Fibroblast of skin of left biceps (primary cell): ENCODE measurements at places on chromosomes 16 and 17.

DNA sequence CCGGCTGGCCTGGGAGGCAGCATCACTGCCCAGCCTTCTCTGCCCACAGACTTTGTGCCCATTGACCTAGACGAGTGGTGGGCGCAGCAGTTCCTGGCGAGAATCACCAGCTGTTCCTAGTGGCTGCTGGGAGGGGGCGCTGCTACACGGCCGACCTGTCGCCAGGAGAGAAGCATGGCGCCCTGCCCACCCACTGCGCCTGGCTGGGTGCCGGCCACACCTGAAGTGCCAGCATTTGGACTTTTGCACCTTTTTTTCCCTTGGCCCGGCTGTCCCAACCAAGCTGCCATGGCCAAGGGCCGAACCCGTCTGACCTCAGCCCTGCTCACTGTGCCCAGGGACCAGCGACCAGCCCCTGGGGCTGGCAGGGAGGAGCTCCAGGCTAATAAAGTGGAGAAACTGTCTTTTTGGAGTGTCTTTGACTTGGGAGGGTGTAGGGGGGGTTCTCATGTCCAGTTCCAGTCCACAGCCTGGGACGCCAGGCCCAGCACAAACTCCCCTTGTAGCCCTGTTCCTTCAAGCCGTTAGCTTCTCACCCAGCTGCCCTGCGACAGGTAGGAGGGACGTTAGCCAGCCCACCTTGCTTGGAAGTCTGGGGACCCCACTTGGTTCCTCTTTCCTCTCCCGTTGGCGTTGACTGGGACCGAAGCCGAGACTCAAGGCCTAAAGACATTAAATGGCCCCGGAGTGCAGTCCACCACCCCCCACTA is 939 bp upstream of the WDR90 start:
- DNase-seq = no peak

DNA sequence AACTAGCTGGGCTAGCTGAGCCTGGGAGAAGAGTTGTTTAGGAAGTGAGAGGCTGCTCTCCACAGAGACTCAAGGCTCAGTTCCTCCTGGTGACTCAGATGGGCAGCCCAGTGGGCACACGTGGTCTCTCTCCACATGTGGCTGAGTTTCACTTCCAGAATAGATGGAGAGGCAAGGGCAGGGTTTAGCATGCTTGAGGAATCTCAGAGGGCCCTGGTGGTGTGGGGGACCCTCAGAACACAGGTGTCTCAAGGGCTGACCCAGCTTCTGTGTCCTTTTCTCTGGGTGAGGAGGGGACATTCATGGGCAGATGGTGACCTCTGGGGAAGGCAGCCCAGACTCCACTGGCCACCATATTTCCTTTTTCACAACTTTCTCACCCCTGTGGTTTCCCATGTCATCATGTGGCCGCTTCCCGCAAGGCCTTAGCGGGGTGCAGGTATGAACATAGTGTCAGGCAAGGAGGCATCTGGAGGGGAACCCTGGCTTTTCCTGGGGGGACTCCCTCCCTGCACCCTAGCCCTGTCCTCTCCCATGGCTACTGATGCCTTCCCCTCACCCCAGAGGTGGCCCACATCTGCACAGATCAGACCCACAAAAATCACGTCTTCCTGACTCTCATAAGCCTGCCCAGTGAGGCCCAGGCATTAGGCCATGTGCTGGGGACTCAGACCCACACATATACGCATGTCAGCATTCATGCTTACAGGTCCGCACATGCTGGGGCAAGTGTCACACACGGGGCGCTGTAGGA is 3.3 kb downstream of the GRN start:
- DNase-seq = no peak

DNA sequence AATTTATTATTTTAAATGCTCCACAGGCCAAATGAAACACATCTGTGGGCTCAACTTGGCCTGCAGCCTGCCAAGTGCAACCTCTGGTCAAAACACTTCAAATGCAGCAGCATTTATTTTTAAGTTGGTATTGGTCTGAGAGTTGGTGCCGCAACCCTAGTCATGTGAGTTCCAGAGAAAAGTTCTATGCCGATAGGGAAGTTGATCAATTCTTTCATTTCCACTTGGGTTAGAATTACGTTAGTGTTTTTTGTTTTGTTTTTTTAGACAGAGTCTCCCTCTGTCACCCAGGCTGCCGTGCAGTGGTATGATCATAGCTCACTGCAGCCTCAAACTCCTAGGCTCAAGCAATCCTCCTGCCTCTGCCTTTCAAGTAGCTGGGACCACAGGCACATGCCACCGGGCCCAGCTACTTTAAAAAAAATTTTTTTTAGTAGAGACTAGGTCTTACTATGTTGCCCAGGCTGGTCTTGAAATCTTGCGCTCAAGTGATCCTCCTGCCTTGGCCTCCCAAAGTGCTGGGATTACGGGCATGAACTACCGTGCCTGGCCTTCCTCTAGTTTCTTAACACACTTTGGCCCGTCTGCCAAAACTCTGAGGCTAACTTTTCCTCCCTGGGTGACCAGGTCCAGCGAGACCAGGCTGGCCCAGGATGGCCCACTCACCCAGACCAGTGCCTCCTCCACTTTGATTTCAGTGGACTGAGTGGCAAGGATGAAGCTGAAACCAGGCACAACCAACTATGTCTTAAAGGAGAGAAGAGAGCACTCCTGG is 221.1 kb downstream of the MRTFB start:
- DNase-seq = no peak

GRCh38 chr17:1648173-1648962 is 1.3 kb downstream of the RILP start:
- DNase-seq = no peak

- DNase-seq = no peak
These were observed 41.1 kb downstream of the MYO18A start for GRCh38 chr17:29138971-29139691.

GRCh38 chr17:17119106-17119505 is 76.8 kb downstream of the MPRIP start:
- DNase-seq = no peak

- no peak for DNase-seq
These were observed 610.1 kb downstream of the TOX3 start for GRCh38 chr16:51936846-51937245.

DNA sequence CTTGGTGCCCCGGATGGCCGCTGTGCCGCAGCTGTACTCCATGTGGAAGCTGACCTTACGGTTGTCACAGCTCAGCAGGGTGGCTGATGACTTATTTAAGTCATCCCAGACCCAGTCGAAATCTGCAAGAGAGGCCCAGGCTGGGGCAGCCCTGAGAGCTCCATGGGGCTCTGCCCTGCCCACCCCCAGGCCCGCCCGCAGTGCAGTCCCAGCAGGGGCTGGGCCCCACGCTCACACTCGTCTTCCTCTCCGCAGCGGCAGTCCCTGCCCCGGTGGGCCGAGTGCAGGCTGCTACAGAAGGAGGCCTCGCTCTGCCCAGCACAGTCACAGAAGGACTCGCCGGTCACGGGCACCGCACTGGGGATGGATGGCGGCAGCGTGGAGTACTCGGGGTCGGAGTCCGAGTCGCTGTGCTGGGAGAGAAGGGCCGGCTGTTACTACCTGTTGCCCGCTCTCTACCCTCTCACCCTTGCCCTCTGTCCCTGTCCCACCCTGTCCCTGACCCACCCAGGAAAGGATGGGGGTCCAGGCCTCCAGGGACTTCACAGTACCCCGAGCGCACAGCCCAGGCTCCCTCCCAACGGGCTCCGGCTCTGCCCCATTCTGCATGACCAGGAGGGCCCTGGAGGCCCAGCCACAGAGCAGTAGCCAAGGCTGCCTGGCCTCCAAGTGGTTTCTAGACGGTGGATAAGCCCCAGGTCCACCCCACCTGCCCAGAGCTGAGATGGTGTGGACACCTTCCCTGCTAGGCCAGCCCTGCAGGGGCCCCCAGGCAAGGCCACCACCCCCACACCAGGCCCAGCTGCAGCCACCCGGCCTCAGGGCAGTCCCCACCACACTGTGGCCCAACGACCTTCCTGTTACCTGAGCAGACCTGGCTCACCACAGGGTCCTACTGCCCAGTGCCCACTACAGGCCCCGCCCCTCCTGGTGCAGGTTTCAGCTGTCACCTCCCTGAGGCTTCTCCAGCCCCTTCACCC is 3.9 kb downstream of the SPSB3 start:
- no peak for DNase-seq

DNA sequence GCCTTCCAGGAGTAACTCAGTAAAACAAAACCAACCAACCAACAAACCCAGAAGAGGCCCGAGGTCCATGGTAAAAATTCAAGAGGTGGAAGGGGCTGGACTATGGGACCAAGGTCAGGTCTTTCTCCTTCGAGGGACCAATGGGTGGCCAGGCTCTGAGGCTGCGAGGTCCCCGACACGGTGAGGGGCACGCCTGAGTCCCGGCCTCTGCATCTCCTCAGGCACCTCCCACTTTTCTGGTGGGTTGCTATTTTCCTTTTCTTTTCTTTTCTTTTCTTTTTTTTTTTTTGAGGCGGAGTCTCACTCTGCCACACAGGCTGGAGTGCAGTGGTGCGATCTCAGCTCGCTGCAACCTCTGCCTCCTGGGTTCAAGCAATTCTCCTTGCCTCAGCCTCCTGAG is 18.0 kb downstream of the CD7 start:
- DNase-seq = no peak

DNA sequence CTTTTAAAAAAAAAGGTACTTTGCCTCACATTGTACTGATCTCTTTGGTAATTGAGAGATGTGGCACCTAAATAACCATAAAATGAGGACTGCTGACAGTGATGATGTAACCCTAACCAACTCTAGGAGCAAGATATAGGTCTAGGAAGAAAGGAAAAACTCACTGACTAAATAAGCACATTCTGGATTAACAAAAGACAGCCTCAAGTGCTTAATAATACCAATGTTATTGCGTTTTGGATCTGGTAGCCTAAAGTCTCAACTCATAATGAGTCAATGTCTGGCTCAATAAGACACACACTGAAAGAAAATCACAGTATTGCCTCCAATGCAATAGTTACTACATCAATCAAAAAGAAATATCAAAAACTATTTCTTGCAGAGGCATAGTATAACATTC is 3.0 kb downstream of the ERN1 start:
- DNase-seq = no peak

DNA sequence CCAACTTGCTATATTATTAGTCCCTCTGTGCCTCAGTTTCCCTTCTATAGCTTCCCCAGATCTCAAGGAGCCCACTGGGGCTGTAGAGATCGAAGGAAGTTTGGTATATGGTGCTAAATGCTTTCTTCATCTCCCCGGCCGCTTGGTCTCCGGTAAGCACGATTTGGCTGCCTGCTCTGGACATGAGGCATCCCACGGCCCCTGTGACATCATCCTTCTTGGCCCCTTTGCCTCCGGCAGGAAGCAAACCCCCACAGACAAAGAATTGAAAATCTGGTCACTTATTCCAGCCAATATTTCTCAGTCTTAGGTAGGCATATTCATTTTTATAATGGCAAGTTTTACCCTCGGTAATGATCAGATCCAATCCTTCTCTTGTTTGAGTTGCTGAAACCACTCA is 65.8 kb downstream of the WSCD1 start:
- DNase-seq = no peak

DNA sequence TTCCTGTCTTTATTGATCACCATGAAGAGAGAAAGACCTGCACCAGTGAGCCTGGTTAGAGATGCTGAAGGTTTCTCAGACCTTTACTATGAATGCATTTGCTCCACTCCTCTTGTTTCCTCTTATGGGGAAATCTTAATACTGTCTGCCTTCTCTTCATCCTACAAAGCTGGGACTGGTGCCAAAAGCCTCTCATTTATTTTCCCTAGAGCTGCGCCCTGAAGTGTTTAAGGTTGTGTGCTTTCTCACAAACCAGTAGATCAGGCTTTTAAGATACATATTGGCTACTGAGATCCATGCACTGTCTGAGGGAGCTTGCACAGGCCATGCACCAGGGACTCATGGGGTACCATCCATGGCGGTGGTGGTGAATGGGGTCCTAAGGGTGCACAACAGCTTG is 286.1 kb upstream of the PMFBP1 start:
- DNase-seq = no peak

DNA sequence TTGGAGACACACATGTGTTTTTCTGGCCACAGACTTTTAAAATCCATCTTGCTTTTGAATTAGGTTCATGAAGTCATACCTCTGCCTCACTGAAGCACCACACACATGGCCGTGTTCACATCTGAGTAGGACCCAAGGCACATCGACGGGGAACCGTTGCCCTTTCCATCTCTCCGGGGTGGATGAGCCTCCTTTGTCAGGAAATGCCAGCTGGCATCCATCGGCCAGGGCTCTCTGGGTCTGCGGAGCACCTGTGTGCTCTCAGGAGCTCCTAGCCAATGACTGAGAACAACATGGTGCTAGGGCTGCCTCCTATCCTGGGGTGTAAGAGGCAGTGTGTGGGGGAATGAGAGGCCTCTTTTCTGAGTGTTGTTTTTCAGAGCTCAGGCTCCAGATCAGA is 24.5 kb upstream of the NKD1 start:
- no peak for DNase-seq

DNA sequence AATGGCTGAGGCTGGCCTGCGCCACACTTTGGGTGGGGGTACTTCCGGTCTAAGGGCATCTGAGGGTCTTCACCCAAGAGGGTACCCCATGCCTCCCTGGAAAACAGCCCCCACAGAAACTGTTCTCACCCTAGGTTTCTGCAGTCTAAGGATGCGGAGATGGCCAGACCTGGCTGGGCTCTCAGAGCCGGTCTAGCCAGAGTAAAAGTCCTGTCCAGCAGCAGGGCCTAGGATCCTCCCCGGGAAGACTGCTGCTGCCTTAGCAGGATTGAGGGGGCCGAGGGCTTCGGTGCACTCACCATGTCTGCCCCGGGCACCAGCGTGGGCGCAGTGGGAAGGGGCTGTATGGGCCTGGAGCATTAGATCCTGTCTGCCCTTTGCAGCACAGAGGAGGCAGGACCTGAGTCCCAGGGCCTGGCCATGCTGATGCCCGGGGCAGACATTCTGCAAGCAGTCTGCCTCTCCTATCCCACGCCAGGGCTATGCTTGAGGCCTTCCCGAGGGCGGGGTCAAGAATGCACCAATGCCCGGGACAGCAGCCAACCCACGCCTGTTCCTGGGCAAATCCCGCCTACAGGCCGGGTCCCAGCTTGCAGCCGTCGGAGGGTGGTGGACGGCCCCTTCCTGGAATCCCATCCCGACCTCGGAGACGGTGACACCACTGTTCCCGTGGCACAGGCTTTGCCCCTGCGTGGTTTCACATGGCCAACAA is 54.7 kb downstream of the CBFA2T3 start:
- DNase-seq = peak; percentile 6

GRCh38 chr17:82812601-82813000 is 27.2 kb downstream of the ZNF750 start:
- DNase-seq = no peak

DNA sequence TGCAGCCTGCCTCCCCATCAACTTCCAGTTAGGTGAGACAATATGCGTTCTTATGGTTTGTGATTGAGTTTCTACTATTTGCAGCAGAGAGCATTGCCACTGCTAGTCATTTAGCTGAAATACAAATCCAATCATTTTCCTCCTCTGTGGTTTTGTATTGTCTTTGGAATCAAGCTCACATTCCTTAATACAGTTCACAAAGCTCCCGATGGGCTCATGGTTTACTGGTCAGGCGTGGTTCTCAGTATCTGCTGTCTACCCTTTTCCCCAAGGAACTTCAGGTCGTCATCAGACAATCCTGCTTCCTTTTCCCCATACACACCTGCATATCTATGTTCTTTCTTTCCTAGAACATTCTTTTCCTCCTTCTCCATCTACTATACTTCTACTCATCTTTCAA is 69.6 kb upstream of the GAS7 start:
- no peak for DNase-seq

- DNase-seq = no peak
These were observed 10.7 kb downstream of the HIRIP3 start for GRCh38 chr16:29984764-29985147.
